ENCODE measurements at places on chromosomes 2 and 18. TPM values are rescaled to one million over a fixed set of nuclear protein-coding genes. Genes with fewer than 3 reads are reported as not detected.

DNA sequence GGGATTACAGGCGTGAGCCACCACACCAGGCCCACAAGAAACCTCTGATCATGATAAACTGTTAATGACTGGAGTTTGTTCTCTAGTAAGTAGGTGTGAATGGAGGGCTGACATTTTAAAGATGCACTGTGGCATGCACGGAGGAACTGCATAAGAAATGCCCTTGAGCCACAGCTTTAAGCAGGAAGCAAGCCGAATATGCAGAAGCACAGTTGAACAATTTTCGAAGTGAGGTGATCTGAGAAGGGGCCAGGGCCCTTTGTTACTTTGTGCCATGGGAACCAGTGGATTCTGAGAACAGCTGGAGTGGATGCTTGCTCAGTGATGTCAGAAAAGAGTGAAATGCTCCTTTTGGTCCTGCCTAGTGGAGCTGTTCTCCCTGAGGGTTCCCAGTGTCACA, 16.3 kb downstream of the FECH start:
- no peak for DNase-seq

GRCh38 chr2:147355706-147356105, 489.1 kb upstream of the ACVR2A start:
- no peak for DNase-seq

DNA sequence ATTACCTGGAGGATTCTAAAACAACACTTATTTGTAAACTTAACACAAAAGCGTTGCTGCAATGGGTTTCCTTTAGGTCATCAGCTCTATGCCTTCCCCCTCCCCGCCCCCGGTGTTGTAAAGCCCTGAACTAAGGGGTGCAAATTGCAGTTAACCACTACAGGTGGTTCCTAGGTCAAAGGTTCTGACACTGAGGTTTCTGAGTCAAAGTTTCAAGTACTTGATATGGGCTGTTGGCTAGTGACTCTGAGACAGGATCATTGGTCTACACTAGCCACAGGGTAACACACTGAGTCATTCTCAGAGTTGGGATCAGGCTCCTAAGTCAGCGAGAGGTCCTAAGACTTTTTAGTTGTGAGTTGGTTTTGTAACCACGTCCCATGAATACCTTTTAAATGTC, 15.4 kb downstream of the IL1B start:
- peak; percentile 73 for DNase-seq

DNA sequence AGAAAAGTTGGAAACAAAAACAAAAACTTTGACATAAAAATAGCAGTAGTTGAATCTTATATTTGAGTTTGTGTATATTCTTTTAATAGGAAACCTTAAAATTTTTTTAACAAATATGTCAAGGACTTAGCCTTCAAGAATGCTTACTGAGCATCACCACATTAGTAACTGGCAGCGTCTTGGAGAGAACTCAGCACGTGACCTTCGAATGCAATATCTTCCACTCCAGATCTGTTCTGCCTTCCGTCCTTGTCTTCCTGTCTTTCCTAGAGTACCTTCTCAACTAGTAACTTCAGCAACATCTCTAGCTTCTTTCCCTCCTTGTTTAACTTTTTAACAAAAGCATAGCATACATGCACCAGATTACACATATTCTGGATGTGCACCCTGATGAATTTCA, 972 bp downstream of the RSAD2 start:
- DNase-seq, result no peak

DNA sequence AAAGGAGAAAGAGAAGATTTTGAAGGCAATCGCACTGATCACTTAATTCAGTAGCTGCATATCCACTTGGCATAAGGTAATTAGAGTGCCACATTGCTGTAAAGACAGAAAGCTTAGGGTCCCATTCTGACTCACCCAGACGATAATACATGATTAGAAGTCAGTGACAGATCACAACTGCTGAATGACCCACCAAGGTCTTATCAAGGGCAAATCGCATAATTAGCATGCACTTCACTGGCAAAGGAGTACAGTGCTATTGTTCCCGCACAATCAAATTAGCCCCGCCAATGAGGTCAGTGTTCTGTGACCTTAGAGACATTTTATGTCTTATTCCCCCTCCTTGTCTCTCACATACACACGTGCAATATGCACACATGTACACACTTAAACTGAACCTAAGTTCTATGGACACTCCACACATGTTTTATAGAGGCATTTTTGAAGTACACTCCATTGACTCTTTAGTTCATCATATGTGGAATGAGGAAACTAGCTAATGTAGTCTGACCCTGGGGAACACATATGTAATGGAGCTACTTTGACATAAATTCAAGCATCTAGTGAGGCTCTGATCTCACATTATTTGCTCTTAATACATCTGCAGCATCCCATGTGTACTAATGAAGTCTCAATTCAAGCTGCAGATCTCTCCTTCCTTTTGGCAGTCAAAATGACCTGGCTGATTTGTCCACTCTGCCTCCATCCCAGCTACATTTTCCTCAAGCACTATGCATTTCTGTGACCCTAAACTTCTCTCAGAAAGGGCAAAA, 673.8 kb upstream of the FANCL start:
- DNase-seq, result no peak

Gene TFCP2L1
- total RNA-seq, result 0.29 TPM

Gene STPG4
- total RNA-seq, result not detected
